Activated B cell treated with CpG ODN at 0.5 μM for 24 hours (primary cell): ENCODE measurements at places on chromosomes 12 and 14.

- DNase-seq = no peak
These were observed 74.6 kb upstream of the OSBPL8 start for GRCh38 chr12:76634133-76634532.

DNA sequence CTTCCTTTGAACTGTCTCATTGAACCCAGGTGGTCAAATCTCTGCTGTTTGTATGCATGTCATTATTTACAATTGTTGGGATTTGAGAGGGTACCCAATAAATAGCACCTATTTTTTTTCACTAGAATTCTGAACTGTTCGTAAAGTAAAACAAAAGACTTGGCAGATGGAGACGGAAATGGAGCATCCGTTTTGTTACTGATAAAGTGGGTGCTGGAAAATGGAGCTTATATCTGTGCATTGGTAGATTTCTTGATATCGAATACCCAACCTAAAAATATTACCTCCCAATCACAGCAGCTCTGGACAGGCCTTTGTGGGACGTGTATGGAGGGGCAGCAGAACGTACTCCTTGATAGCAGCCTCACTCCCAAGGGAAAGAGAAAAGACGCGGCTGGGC lies 224.4 kb downstream of the C12orf75 start:
- no peak for DNase-seq

DNA sequence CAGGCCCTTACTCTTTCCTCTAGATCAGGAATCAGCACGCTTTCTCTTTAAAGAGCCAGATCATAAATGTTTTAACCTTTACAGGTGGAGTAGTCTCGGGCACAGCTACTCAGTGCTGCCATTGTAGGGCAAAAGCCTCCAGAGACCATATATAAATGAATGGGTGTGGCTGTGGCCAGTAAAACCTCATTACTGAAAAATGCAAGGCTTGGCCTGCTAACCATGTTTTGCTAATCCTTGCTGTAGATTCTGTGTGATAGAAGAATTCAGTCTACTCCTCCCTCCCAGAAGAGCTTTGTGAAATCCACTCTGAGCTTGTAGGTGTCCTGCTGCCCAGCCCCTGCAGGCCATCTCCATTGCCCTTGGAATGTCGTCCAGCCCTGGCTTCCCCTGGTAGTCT lies 58.1 kb downstream of the HSP90AA1 start:
- no peak for DNase-seq

GRCh38 chr14:105273062-105273461 lies 24.7 kb downstream of the BTBD6 start:
- DNase-seq = no peak

- no peak for DNase-seq
These were observed 7.5 kb downstream of the C14orf180 start for GRCh38 chr14:104586832-104587620.

DNA sequence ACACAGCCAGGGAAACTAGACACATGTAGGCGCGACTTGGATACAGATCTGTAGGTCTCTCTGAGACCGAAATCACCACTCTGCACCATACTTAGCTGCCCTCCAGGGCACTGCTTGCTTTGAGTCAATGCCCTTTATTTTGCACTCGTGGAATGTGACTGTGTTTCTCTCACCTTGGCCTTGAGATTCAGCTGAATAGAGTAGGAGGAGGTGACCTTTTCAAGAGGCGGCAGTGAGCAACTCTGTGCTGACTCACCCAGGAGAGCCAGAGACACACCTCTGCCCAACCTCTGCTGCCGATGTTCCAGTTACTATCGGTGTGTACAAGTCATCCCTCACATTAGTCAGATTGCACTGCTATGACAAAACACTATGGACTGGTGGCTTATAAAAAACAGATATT lies 583.4 kb downstream of the VRK1 start:
- no peak for DNase-seq

- DNase-seq = no peak
These were observed 422.1 kb downstream of the AACS start for GRCh38 chr12:125487336-125487735.

DNA sequence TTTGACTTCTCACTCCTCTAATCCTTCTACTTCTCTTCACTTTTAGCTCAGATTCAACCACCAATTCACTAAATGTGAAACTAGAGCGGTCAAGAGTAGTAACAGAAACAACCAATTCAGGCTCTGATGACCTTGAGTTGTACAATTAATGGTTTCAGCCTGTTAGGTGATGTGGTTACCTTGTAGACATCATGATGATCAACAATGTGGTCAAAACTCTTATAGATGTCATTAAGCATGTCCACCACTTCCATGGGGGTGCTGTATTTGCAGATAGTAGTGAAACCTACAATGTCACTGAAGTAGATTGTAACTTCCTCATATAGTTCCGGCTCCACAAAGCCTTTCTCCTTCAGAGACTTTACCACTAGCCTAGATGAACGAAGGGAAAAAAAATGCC lies 54.1 kb upstream of the PLBD1 start:
- DNase-seq = no peak

- DNase-seq = no peak
These were observed 195.6 kb upstream of the PWP1 start for GRCh38 chr12:107490010-107490409.

DNA sequence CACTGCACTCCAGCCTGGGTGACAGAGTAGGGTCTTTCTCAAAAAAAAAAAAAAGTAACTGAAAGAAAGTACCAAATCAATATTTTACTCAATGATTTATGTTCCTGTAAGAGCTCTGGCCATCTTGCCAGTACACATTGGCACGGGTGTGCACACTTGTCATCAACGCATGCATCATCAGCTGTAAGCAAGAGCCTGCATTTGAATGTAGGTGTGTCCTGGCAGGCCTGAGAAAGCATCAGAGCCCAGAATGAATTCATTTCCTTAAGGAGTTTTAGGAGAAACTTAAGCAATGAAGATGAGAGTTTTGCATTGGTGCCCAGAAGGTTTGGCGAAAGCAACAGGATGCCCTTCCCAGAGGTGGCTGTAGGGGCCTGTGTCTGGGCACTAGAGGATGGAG lies 88.5 kb upstream of the FZD10 start:
- no peak for DNase-seq

GRCh38 chr12:80235944-80236343 lies 136.6 kb downstream of the OTOGL start:
- DNase-seq = no peak

DNA sequence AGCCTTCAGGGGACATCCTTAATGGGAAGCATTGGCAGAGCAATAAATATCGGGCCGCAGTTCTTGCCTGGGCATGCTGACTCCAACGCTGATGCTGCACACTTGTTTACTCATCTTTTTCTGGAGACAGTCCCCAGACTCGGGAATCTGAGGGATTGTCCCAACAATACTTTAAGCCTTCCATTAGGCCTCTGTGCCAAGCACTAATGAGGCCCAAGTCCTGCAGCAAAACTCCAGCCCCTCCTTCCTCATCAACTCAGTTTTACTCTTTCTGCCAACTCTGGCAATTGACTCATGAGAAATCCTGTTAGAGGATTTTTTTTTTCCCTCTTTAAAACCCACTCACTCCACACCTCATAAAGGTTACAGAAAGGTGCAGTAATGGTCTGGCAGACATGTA lies 233.4 kb upstream of the PELI2 start:
- DNase-seq = no peak

GRCh38 chr12:26401874-26402273 lies 206.5 kb downstream of the SSPN start:
- no peak for DNase-seq

- DNase-seq = no peak
These were observed 73.6 kb upstream of the GARIN6 start for GRCh38 chr12:99573980-99574379.

GRCh38 chr14:72883961-72884360 lies 9.9 kb downstream of the DPF3 start:
- DNase-seq = no peak

GRCh38 chr14:19911114-19911513 lies 9.3 kb upstream of the OR4K5 start:
- no peak for DNase-seq

DNA sequence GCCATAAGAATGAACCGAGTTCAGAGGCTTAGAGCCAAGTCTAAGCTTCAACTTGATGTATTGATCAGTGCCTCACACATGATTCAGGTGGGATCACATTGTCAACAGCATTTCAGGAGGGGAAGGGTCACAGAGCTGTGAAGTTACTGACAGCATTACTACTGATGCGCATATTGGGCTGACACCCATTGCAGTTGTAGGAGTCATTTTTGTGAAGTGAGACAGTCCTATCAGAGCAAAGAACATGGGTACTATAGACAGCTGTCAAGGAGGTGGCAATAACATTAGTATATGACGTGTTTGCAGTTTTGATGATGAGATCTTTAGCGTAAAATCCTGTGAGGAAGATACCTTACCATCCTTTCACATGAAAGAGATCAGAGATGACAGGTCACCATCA lies 206.0 kb upstream of the RBM19 start:
- no peak for DNase-seq

- no peak for DNase-seq
These were observed 72.0 kb downstream of the NCOR2 start for GRCh38 chr12:124495194-124495983.

DNA sequence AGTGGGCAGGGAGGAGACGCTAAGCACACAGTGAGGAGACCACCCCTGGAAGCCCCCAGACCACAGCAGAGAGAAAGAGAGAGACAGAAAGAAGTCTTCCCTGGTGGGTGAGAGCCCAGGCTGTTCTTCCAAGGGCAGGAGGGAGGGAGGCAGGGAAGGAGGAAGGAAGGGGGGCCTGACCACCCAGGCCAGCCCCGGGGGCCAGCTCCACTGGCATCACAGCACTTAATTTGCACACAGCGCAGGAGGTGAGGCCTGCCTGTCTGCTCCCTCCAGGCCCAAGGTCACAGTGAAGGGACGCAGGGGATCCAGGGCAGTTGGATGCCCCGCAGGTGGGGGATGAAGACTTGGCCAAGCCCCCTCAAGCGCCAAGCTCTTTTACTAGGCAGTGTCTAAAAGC lies 141.9 kb upstream of the C14orf180 start:
- DNase-seq = no peak
